ENCODE measurements at places on chromosomes 6 and 20.

DNA sequence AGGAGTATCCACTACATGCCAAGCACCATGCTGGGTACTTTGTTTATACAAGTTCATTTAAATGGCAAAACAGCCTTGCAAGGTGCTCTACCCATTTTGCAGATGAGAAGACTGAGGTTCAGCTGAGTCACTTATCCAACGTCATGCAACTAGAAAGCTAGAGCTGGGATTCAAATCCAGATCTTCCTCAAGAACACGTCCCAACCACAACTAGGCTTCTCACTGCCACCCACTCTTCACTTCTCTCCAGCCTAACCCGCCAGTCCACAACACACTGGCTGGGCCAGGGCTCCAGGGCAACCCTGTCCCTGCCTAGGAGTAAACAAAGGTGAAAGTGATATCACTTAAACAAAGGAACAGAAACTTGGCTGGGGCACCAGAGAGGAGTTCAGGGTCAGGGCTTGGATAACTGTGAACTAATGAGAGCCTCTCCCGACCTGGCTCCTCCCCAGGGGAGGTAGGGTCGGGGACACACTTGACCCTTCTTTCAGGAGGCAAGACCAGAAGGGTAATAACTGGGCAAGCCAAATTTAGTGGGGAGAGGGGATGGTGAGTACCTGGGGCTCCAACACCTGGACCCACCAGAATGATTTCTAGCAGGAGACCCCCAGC is 7.9 kb downstream of the SDC4 start:
- no peak for DNase-seq

DNA sequence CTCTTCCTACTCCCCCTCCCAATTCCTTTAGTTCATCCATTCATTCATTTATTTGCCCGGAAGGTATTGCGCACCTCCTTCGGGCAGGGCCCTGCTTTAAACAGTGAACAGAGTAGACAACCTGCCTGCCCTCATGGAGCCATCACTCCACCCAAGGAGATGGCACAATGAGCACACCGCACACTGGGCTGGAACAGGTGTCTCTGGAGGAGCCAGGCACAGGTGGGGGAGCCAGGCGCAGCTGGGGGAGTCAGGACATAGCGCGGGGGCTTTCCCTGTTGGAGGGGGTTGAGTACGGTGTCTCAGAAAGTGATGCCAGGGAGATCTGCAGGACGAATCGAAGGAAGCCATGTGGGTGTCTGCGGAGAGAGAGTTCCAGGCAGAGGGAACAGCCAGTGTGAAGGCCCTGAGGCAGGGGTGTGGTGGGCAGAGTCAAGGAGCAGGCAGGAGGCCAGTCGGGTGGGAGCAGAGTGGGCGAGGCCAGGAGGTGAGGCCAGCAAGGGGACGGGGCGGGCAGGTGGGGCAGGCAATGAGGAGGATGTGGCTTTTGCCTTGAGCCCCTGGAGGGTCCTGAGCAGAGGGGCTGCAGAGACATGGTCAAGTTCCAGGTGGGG is 46.4 kb downstream of the SNAI1 start:
- DNase-seq: no peak

- DNase-seq: no peak
Observed at GRCh38 chr20:64106435-64106961, 867 bp downstream of the NPBWR2 start.

DNA sequence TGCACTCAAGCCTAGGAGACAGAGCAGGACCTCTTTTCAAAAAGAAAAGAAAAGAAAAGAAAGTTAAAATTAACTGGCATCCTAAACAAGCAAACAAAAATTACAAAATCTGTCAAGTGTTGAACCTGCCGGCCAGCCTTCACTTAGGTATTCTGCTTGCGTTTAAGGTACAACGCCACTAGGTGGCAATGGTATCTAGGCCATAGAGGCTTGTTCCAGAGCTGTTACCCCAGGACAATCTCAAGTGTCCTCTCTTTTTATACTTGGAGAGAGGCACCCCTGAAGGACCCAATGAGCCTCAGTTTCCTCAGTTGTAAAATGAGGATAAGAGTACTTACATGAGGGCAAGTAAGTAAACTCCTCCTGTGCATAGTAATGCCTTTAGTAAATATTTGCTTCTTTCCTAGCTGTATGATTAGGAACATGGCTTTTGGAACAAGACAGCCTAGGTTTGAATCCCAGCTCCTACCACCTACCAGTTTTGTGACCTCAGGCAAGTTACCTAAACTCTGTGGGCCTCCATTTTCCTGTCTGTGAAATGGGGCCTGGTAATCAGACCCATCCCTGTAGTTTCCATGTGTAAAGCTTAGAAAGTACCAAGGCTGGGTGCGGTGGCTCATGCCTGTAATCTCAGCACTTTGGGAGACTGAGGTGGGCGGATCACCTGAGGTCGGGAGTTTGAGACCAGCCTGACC is 5.8 kb upstream of the PACSIN1 start:
- DNase-seq: no peak

DNA sequence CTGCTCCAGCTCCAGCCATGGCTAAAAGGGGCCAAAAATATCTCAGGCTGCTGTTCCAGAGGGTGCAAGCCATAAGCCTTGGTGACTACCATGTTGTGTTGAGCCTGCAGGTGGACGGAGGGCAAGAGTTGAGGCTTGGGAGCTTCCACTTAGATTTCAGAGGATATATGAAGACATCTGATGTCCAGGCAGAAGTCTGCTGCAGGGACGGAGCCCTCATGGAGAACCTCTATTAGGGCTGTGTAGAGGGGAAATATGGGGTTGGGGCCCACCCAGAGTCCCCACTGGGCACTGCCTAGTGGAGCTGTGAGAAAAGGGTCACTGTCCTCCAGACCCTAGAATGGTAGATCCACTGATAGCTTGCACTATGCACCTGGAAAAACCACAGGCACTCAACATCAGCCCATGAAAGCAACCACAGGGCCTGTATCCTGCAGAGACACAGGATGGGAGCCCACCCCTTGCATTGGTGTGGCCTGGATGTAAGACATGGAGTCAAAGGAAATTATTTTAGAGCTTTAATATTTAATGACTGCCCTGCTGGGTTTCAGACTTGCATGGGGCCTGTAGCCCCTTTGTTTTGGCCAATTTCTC is 70.5 kb downstream of the NINL start:
- DNase-seq: no peak

GRCh38 chr6:22613051-22613450 is 43.7 kb downstream of the HDGFL1 start:
- DNase-seq: no peak

DNA sequence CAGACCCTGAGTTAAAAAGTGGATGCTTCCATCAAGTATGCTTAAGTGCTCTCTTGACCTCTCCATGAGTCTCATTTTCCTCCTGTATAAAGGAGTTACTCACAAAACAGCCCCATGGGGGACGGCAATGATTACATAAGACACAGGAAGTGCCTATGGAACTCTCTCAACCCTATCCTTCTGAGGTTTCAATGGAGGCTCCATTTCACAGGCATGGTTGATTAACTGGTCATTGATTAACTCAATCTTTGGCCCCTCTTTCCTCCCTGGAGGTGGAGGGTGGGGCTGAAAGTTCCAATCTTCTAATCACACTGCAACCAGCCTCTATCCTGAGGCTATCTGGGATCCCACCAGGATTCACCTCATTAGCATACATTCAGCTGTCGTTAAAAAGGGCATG is 29.3 kb downstream of the CST8 start:
- DNase-seq: no peak

DNA sequence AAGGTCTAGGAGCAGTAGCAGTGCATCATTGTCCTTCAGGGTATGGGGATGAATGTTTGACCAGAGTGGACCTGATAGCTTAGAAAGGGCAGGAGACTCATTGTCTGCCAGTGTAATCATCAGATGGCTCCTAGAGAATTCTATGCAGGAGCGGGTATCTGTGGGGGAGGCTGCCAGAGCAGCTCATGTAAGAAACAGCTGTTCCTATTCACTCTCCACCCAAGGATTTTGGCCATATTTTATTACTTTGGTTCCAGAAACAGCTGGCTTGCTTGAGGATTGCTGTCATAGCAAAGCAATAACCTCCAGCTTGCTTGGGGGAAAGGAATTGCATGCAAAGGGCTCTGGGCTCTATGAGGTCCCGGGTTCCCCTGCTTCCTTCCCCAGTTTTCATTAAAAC is 44.1 kb downstream of the RALY start:
- DNase-seq: no peak

DNA sequence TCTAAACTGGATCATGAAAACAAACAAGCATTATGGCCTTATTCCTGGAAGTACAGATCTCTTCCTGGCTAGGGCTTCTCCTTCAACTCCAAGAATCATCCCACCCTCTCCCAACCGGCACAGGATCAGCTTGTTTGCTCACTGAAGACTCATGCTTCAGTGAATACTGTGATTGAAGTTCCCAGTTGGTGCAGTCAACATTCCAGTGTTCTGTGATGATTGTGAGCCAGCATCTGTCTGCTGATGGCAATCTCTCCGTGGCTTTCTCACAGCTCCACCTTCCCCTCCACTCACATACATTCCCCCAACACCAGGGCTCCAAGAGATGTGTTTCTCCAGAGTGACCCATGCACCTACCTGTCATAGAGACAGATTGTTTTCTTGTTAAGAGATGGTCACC is 421.3 kb upstream of the BTBD3 start:
- DNase-seq: no peak

DNA sequence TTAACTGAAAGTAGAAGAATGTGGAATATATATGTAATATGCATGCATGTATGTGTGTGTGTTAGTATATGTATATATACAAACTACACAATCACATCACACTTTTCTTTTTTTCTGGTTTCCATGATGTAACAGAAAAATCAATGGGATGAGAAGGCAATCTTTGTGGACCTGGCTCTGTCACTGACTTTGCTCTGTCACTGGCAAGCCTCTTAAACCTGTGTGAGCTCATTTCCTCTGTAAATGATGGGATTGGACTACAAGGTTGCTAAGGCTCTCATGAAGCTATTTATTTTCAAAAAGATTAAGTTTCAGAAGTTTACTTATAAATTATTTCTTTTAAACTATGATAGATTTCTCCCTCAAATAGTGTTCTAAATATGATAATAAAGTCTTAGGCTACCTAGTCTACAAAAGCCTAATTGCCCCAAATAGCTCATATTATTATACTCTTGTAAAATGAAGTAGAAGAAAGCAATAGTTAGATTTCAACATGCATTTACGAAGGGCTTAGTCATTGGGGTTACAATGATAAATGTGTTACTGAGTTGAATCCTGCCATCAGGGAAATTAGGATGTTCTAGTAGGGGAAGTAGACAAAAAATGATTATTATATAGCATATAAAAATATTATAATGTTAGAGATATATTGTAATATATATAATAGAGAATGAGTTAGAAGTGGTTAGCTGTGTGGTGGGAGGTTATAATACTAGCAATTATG is 129.3 kb downstream of the AFG1L start:
- DNase-seq: no peak

GRCh38 chr20:36343641-36344040 is 37.5 kb downstream of the DLGAP4 start:
- DNase-seq: no peak

- no peak for DNase-seq
Observed at GRCh38 chr6:128686084-128686483, 165.7 kb upstream of the PTPRK start.

GRCh38 chr6:124983383-124984083 is 21.3 kb downstream of the RNF217 start:
- DNase-seq: no peak

- DNase-seq: no peak
Observed at GRCh38 chr6:40386200-40386599, 201.0 kb downstream of the LRFN2 start.

- DNase-seq: peak; percentile 48
Observed at GRCh38 chr20:35953387-35954199, 709 bp downstream of the SCAND1 start.

DNA sequence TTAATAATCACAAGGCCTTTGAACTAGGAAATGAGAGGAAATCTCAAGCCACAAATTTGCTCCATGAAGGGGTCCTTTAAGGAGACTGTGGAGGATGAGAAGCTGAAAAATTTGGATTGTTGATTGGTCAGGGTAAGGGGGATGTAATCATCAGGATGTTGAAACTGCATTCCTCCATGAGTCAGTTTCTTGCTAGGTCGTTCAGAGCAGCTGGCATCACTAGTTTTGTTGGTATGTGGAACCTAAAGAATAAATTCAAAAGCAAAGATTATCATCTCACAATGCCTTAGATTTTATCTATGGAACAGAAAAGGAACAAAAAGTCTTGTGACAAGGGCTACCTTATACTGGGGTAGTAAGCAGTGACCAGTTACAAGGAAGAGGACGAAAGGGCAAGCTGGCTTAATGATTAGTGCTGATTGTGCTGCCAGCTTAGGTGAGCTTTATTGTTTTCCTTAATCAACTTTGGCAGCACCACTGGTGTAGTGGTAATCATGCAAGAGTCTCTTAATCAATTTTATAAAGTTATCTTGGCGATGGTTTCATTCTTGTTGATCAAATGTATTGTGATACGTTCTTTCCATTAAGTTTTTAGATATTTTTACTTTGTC is 36.6 kb downstream of the CRISP2 start:
- DNase-seq: no peak

DNA sequence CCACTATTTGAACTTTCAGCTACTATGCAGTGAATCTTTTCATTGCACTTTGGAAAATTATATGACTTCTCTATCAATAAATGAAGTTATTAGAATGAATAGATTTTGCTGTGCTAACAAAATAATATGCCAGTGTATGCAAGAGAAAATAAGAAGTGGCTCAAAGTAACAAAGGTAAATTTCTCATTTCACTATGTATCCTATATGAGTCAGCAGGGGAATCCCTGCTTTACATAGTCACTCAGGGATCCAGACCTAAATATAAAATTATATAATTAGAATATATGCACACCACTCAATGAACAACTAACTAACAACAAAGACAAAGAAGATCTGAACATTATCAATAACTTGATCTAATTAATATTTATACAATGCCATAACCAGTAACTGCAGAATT is 390.8 kb upstream of the IRAK1BP1 start:
- no peak for DNase-seq

- DNase-seq: no peak
Observed at GRCh38 chr6:153872946-153873345, 166.1 kb upstream of the OPRM1 start.

DNA sequence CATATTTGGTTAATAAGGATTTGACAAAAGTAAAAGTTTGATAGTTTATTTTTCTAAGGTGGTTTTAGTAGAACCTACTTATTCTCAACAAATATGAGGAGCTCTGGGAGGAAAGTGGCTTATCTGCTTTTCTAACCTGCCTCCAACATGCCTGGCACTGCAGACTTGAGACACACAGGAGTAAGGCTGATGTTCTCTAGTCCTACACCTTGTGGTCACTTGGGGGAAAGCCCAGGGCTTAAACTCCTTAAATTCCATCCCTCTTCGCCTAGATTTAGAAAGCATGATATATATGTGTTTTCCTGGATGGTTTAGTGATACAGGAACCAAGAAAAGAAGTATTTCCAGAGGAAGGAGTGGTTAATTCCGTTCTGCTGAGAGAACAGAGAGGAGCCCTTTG is 39.9 kb upstream of the SAMD5 start:
- DNase-seq: no peak

- no peak for DNase-seq
Observed at GRCh38 chr6:166624275-166624674, 2.8 kb downstream of the RPS6KA2 start.
